ENCODE measurements at places on chromosomes 1 and 21.

DNA sequence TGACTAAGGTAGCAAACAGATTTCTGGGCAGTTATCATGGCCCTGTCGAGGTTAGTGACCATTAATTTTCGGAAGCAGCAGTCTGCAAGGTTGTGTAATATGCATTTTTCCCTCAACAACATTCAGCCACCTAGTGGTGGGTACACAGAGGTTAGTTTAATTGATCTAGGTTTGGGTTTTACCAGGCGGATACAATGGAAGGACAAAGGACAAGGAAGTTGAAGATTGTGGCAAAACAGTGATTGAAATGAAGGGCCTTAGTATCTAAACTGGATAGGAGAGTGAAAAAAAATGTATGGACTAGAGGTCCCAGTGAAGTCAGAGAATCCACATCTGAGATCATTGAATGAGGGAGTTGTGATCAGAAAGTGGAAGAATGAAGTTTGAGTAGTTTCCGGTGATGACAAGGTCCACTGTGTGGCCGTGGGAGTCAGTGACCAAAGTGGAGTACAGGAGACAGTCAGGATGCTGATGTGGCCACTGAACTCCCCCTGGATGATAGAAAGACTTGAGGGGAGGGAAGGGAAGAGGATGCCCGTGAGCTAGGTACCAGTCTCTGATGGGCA is 2.8 kb downstream of the ARMH1 start:
- no peak for DNase-seq

DNA sequence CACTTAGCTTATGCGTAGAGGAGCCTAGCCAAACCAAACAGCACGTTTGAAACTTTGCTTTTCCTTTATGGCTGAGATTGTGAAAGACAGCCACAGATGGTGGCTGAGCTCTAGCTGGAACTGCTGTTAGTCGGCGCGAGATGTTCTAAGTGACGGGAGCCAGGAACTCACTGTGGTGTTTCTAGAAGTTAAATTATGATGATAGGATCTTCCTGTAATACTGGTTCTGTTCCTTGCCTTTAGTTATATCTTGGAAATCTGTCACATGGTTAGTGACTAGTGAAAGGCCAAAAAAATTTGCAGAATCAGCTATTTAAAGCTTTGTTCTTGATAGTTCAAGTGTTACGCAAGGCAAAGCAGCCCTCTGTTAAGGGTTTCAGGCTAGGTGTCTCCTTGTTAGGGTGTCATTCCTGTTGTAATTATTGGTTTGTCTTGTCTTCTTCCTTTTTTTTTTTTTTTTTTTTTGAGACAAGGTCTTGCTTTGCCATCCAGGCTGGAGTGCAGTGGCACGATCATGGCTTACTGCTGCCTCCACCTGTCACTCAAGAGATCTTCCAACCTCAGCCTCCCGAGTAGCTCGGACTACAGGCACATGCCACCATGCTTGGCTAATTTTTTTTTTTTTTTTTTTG is 22.6 kb downstream of the AK4 start:
- DNase-seq, result no peak

DNA sequence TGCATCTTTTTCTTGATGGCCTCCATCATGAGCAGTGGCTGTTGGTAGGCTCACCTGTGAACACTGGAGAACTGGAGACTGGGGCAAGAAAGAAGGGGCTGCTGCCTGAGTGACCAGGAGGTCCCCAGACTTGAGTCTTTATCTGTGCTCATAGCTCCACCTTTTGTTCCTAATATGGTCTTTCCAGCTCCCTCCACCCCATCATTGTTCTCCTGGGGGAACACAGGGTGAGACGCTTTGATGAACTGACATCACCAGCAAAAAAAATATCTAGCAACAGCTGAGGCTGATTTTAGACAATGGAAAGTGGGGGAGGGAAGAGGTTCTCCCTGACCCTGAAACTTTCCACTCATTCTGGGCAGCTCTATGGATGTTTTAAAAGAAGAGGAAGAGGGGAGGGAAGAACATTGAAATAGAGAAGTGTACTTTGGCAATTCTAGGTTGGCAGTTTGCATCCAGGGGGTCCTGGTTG is at the start of gene TPM3:
TSS of gene TPM3 (minus strand) at position 111 of the 472 bp plus-strand sequence. CDS start at position 29, 82 bp downstream.
- no peak for DNase-seq

DNA sequence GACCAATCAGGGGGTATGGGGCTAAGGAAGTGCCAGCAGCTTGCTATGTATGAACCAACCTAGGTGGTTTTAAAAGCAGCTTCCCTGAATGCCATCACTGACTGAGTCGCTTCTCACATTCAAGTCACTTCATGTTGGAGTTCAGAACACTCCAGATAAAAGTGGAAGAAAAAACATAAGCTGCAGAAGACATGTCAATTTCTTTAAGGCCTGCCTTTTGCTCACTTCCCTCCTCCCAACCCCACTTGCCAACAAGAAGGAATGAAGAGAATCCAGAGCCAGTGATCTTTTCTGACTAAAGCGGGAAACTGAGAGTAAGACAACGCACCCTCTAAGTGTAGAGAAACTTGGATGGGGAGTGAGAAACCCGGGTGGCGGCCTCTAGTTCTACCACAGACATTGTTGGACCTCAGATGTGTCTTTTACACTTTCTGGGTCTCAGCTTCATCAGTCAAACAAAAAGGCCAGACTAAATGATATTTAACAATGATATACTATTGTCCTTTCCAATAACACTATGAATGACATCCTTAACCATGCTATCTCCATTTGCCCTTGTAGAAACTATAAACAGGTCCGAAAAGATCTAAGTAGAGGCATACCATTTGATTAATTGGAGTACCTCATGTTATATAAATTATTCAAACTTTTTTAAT is 54.1 kb downstream of the LUZP1 start:
- no peak for DNase-seq

DNA sequence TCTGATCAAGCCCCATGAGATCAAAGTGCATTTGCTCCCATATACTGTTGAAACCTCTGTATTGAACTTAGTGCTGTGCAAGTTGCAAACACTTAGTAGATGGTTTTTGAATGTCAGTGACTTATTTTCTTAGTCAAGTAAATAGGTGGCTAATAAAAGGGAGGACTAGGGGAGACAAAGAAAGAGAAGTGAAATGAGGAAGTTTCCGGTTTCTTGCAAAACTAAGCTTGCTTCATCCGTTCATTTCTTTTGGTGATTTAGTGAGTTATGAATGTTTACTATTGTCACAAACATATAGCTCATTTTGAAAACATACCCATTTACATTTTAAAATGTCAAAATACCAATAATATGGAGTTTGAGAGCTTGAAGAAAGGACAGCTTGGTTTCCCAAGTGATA is 23.0 kb downstream of the ADAMTS5 start:
- no peak for DNase-seq

DNA sequence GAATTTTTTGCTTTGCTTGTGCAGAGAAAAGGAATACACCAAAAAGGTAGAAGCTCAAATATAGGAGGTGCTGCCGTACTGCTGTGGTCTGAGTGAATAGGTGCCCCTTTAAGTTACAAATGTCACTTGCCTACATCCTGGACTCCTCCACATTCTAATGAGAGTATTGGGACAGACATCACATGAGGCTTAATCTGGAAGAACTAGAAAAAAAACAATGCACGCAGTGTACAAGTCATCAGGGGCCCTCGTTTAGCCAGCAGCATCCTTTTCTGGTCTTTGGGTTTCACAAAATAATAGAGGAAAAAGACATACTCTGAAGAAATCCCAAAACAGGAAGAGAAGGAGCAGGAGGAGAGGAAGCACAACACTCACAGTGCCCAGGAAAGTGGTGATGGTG is 89.3 kb downstream of the SLC44A5 start:
- no peak for DNase-seq

- no peak for DNase-seq
Observed at GRCh38 chr1:59378621-59379370, 81.9 kb downstream of the FGGY start.

All from NCI-H1436 treated with DMSO at 0.1 percent for 48 hours (cell line).